ENCODE measurements at places on chromosomes 4 and X.

DNA sequence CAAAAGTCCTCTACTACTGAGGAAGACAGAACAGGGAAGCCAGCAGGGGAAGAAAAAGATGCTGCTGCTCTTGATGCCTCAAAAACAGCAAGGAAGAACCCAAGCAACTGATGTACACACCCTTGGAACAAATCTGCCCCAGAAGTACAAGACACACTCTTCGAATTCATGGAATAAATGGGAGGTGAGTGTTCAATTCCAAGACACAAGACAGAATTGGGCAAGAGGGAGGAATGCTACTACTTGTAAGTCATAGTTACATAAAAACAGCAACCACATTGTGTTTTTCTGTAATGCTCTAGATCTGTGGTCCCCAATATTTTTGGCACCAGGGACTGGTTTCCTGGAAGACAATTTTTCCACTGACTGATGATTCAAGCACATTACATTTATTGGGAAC lies 58.0 kb upstream of the H2AZ1 start:
- no peak for DNase-seq

GRCh38 chr4:96227515-96227914 lies 387.6 kb downstream of the PDHA2 start:
- DNase-seq = no peak

DNA sequence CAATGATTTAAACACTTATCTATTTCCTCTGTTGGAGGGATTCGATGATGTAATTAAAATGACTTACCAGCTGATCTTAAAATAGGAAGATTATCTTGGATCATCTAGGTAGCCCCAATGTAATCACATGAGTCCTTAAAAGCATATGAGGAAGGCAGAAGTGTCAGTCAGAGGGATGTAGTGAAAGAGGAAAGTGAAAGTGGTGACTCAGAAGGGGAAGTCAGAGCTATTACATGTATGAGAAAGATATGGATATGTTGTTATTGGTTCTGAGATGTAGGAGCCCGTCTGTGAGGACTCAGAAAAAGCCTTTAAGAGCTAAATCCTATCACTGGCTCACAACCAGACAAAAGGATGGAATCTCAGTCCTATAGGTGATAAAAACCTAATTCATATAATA lies 456.4 kb downstream of the DACH2 start:
- no peak for DNase-seq

DNA sequence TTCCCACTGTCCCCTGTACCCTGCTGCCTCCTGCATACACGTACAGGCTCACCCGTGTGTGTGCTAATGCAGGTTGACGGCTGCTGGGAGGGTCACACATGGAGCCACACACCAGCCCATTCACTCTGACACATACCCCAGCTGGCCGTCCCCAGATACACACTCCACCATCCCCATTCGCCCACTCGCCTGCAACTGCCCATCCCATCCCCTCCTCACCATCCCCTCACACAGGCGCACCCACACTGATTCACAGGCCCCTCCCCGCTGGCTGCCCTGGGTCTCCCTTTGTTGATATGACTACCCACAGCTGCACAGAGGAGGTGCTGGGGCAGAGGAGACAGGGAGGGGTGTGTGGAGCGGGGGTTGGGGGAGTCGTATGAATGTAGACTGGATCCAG lies 25.7 kb downstream of the PJA1 start:
- no peak for DNase-seq

- DNase-seq = no peak
These were observed 300.0 kb upstream of the PUDP start for GRCh38 chrX:7447801-7448499.

- no peak for DNase-seq
These were observed 107.0 kb upstream of the TENM3 start for GRCh38 chr4:182136201-182136600.

DNA sequence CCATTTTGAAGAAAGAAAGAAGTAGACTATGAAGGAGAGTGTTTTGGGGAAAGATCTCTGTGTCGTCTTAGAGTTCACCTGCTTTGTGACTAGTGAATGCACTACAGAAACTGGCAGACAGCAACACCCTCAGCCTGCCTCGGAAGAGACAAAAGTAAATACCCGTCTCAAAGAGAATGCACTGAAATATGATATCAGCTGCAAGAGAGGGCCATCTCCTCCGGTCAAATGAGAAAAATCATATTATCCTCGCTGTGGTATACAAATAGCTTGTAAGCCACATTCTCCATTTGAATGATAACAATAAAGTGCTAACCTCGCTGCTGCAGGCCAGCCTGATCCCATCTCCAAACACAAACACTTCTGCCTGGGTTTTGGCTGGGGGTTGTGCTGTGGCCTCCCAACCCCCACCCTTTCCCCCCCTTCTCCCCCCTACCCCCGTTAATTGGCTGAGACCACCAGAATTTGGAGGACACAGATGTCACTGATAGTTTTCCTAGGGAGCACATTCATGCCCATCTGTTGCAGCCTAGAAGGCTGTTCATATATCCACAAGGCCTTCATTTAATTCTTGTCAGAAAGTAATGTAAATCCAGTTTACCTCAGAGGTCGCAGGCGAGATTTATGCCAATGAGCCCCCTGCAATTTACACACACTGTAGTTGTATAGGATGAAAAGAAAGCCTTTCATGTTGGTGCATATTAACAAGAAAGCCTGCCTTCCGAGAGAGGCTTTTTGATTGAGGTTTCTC lies 46.3 kb downstream of the ALPK1 start:
- no peak for DNase-seq

GRCh38 chrX:129111081-129111798 lies 412.1 kb downstream of the SMARCA1 start:
- no peak for DNase-seq

GRCh38 chrX:55484948-55485347 lies 4.7 kb downstream of the USP51 start:
- no peak for DNase-seq

DNA sequence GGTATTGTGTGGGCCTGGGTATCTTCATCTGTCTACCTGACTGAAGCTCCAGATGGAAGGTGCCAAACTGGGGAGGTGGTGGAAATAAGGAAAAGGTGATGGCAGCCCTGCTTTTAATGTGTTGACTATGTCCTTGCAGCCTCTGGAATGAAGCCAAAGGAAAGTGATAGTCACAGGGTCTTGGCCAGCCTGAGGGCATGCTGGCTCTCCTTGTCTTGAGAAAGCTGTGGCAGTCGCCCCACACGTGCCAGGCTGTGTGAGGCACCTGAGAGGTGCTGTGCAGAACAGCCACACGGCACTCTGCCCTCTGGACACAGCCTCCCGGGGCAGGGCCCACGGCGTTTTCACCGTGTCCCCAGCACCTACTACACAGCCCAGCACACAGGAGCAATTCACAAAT lies 77.6 kb downstream of the NAT8L start:
- no peak for DNase-seq

GRCh38 chrX:119105826-119106225 lies 21.8 kb downstream of the KIAA1210 start:
- no peak for DNase-seq

DNA sequence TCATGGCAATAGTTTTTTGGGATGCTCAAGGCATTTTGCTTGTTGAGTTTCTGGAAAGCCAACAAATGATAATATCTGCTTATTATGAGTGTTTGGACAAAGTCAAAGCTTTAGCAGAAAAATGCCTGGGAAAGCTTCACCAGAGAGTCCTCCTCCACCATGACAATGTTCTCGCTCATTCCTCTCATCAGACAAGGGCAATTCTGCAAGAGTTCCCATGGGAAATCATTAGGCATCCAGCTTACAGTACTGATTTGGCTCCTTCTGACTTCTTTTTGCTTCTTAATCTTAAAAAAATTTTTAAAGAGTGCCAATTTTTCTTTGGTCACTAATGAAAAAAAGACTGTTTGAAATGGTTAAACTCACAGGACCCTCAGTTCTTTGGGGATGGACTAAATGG lies 136.3 kb downstream of the UBE2K start:
- DNase-seq = no peak

DNA sequence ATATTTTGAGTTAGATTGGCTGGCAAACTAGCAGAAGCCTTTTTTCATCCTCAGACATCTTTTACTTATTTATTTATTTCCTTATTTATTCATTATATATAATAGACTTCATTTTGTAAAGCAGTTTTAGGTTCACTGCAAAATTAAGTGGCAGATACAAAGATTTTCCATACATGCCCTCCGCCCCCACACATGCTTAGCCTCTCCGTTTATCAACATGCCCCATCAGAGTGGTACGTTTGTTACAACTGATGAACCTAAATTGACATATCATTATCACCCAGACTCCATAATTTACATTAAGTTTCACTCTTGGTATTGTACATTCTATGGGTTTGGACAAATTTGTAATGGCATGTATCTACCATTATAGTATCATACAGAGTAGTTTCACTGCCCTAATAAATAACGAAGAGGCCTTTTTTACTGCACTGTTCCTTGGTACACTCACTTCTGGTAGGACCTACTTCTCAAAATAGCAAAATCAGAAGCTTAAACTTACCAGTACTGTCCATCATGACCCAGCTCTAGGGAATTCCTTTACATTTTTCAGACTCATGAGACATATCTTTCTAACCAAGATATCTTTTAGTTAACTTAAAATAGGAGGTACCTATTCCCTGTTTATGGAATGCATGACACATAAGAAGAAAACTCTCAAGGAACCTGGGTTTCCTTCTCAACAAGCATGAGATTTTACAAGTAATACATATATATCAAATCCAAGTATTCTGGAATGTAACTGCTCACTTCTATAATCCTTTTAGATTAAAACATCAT lies 4.8 kb upstream of the TMPRSS11B start:
- DNase-seq = peak; percentile 54

DNA sequence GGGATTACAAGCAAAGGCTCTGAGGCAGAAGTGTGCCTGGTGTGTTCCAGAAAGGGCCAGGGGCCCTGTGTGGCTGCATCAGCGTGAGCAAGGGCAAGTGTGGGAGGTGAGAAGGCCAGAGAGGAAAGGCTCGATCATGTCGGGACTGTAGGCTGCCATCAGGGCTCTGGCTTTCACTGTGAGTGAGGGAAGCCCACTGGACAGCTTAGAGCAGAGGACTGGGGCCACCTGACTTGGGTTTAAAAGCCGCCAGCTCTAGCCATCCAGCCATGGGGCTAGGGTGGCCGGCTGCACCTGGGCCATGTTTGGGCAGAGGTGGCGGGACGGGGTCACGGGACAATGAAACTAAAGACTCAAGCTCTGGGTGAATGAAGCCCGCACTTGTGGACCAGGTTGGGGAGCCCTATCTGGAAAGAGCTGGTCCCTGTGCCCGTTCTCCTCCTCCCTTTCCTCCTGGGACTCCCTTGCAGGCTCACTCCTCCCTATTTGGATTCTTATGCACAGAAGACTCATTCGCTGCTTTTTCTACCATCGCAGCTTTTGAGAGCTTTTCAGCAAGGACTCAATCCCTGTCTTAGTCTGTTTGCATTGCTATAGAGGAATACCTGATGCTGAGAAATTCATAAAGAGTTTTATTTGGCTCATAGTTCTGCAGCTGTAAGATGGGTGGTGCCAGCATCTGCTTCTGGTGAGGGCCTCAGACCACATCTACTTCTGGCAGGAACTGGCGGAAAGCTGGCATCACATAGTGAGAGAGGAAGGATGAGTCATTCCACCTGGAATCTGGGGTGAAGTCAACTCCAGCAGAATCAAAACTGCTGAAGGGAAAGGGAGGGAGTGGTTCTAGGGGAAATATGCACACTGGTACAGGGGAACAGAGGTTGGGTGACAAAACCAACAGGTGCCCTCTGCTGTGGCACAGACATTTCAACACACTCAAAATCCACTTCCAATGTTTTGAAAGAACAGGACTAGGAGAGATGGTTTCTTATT lies 15.3 kb downstream of the CTAG1B start:
- no peak for DNase-seq
